ENCODE measurements at places on chromosomes 4 and X.
A peak's percentile ranks its signal among the peaks of the same experiment; 100 is the strongest.

GRCh38 chrX:17767734-17768133, 30.4 kb downstream of the SCML1 start:
- no peak for DNase-seq

GRCh38 chrX:111133389-111133788, 37.4 kb downstream of the PAK3 start:
- DNase-seq: no peak

DNA sequence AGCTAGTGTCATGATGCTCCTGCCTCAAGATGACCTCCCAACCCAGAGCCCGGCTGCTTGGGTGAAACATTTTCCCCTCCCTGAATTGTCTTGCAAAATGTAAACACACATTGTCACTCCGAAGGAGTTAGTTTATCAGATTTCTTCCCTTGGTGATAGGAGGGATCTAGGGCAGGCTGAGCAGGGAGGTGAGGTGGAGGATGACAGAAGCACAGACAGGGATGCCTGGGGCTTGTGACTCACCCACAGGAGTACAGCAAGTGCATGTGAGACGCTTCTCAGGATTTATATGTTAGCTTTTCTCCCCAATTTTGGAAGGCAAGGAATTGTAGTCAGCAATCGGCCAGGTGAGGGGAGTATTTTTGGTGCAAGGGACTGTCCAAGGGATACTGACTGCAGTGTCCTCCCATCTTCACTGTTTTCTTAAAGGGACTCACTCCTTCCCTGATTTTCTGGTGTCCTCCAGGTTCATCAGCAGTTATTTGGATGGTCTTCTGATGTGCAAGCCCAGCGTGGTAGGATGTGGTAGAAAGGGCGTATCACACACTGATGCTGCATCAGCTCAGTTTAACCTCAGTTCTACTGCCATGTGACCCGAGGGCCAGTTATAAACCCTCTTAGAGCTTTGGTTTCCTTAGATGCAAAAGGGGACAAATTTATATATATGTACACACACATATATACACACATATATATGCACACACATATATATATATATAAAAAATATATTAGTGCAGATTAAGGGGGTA, 46.2 kb upstream of the IGFBP7 start:
- no peak for DNase-seq

- DNase-seq: no peak
Observed at GRCh38 chr4:39114436-39114835, 52.4 kb downstream of the KLHL5 start.

GRCh38 chrX:3119376-3119775, 78.1 kb downstream of the ARSF start:
- DNase-seq: no peak

DNA sequence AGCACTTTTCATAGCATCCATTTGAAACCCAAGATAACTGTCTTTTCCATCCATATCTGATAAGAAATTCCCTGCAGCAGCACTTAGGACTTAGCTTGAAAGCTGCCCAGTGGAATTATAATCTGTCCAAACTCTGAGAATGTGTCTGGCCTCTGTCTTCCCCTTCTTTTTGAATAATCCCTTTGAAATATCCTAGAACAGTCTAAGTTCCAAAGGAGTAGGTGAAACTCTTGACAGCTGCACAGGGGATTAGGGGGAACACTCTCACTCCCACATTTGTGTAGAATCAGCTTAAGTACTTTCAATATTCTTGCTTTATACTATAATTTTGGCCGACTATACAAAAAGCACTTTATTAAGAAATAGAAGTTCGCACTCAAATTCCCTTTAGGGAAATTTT, 157.7 kb downstream of the PAPSS1 start:
- no peak for DNase-seq

- DNase-seq: no peak
Observed at GRCh38 chr4:88481537-88481936, 24.6 kb downstream of the HERC5 start.

DNA sequence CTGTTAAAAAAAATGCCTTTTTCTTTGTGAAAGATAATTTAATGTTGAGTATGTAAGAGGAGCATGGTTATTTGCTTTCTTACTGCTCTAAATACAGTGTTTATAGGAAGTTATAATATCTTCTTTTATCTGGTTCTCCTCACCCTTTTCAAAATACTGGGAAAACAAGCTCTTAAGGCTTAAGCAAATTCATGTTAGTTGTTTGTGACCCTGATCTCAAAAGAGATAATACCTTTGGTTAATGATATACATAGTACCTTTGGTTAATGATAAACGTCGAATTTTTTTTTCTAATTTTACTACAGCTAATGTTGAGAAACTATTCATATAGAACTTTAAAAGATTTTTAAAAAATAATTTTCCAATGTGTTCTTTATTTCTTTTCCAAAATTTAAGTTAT, 180.1 kb downstream of the RAPGEF2 start:
- DNase-seq: no peak

DNA sequence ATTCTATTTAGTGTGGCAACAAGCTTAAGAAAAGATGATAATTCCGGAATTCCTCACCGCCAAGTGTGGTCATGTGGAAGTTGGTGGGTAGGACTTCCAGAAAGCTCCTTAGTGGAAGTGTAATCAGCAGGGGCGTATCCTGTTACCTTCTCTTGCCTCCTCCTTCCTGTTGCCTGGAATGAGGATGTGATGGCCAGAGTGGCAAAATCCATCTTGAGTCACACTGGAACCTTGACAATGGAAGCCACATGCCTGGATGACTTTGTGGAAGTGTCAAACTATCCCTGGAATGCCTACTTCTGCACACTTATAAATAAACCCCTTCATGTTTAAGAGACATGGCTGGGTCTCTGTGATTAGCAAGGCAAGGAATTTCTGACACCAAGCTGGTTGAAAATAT, 191.0 kb downstream of the PRDM5 start:
- no peak for DNase-seq

DNA sequence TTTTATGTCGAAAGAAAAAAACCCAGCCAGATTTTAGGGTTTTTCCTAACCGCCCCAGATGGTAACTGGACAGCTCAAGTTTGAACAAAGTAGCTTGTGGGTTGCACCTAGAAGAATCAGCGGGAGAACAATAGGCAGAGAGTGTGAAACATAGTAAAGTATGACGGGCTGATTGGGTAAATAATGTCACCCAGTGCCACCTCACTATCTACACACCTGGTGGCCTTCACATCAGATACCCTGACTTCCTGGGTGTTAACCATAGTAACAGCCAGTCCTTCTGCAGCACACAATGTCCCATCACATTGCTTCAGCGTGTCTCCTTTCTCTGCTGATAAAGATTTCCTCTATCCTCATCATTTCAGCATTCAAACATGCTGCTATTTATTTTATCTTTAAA, 159.1 kb upstream of the HS3ST1 start:
- no peak for DNase-seq

DNA sequence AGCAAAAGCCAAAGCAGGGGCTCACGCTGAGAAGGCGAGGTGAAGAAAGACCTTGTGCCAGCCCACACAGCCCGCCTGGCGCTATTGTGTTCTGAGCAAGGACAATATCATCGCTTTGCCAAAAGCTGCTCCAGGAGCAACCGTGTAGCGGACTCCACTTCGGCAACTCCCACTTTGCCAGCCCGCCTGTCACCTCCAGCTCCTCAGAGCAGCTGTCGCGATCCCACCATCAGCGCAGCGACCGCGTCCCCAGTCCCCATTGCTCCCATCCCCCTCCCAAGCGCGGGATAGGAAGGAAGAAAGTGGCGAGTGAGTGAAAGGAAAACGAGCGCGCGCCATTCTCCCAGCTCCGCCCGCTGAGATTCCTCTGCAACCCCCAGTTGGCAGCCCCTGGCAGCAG, 759 bp downstream of the ZC4H2 start:
- DNase-seq: peak; percentile 45

- DNase-seq: no peak
Observed at GRCh38 chrX:150870487-150871340, 27.8 kb downstream of the CD99L2 start.

DNA sequence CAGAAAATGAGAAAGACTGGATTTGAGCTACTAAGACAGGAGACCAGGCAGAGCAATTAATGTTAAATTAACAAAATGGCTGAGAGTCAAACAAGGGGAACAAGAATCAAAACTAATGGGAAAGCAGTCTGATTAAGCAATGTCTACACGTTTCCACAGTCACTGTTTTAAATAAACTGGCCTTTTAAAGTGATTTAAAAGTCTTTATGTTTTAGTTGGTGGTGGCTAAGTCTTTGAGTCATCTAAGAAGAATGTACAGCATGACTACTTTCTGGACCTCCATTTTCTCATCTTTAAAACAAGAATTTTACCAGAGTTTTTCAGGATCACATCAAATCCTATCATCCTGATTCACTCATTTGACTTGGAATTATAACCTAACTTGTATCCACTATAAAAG, 233.8 kb downstream of the ENOX2 start:
- DNase-seq: no peak

DNA sequence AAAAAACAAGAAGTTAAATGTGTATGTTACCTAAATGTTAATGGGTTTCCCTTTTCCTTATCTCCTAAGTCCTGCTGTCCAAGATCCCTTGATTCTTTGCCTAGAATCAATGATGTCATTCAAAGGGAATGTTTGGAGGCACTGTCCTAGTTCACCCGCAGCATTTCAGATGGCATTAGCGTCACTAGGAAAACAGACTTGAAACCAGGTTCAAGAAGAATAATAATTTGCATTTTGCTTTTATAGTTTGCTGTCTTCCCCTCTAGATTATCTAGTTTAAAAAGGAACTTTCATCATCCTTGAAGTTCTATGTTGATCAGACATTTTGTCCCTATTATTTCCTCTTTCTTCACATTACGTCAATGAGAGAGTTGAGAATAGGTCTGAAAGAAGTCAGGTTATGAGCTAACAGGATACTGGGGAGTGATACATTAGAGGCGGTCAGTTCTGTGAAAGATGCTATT, 234.1 kb upstream of the PGRMC2 start:
- DNase-seq: no peak

GRCh38 chrX:68988865-68989264, 160.0 kb downstream of the EFNB1 start:
- DNase-seq: no peak

DNA sequence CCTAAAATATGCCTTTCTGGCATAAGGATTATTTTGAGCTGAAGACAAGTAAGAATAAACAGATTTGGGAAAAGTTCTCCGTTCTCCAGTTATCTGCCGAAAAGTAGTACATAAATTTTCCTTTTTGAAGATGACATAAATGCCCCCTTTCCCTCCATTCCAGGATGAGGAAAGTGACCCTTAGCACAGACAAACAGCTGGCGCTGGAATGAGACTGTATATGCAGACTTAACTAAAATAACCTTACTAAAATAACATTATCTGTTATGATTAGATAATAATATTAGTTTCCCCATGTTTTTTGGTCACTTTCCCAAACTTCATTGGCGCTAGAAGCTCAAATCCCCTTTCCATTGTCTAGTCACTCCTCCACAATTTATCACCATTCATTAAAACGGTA, 21.5 kb downstream of the PDGFC start:
- DNase-seq: no peak

DNA sequence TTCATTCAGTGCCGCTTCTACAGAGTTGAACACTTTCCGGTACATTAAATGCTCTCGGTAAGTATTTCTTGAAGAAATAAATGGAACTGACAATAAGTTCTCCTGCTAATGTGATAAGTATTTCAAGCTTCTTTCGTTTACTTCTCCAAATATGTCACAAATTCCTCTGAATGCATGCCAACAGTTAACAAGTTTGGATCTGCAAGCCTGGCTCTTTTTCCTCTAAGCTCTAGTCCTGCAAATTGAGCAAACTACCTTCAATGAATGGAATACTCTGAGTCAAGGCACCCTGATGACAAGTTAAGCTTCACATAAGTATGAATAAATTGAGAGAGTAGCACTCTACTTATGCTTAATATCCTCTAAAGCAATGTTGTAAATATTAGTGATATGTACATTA, 403.6 kb downstream of the PDGFC start:
- DNase-seq: no peak

- DNase-seq: no peak
Observed at GRCh38 chr4:57672846-57673433, 562.8 kb upstream of the IGFBP7 start.

GRCh38 chrX:56130031-56130430, 102.1 kb upstream of the KLF8 start:
- DNase-seq: no peak

GRCh38 chrX:30308263-30309138, 689 bp downstream of the NR0B1 start:
- DNase-seq: no peak

- no peak for DNase-seq
Observed at GRCh38 chrX:66142351-66142750, 21.7 kb upstream of the HEPH start.

GRCh38 chrX:148517176-148517575, 16.8 kb downstream of the AFF2 start:
- no peak for DNase-seq

- no peak for DNase-seq
Observed at GRCh38 chr4:70225824-70226223, at the start of gene FDCSP. Gene FDCSP, plus strand, starts transcription at chr4:70226124. Its CDS starts 5,071 bp downstream, at chr4:70231195.

- DNase-seq: no peak
Observed at GRCh38 chrX:82163701-82164100, 961.8 kb downstream of the SH3BGRL start.

DNA sequence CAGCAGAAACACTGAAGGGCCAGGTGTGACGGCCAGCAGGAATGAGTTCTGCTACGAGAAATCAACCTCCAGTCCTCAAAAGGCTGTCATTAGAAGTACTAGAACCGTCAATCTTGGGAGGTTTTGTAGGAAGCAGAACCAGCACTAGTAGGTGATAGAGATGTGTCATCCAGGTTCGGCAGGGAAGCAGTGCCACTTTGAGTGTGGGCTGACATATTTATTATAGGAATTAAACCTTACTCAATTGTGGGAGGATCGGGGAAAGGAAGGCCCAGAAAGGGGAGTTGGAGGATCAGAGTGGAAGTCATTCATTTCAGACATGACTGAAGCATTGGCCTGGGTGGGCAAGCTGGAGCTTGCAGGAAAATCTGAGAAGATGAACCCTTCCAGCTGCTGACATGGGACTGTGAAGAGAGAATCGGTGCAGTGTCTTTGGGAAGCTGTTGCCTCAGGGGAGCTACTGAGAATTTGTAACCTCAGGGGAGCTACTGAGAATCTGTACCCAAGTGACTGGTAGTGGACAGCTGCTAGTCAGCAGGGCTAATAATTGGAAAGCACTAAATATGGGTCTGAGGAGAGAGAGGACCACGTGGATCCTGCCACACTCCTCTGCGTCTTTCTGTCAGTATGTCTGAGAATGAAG, 177.4 kb downstream of the SPRY1 start:
- no peak for DNase-seq

DNA sequence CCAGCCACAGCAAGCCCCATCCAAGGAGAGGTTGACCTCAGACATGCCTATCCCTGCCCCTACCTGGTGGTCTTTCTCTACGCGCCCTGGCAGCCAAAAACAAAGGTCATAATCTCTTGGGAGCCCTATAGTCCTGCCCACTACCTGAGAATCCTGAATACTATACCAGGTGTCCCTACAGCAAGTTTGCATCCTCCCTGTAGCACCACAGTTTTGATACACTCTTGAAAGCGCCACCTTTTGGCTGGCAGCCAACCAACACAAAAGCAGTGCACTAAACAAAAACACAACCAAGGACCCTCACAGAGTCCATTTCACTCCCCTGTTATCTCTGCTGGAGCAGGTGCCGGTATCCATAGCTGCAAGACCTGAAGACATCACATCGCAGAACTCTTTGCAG, 523.8 kb upstream of the CPEB2 start:
- DNase-seq: no peak

All from NAMALWA (cell line).